ENCODE measurements at places on chromosomes 16 and 17.
A peak's percentile ranks its signal among the peaks of the same experiment; 100 is the strongest.

DNA sequence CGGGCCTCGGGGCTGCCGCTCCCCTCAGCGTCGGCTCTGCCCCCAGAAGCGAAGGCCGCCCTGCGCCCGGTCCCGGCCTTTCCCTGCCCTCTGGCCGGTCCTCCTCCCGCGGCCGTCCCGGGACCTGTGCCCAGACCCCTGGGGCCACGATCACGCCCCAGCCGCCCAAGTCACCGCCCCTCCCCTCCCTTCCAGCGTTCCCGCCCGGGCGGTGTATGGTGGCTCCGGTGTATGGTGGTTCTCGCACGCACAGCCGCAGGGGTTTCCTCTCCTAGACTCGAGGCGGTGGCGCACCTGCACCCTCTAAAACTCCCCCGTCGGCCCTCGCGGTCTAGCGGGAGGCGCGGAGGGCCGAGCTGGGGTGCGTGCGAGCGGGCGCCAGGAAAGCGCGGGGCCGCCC is 10.0 kb downstream of the TIGD7 start:
- no peak for DNase-seq

- peak; percentile 18 for DNase-seq
Observed at GRCh38 chr16:84043486-84044117, 1.0 kb upstream of the SLC38A8 start.

GRCh38 chr17:4345581-4346252 is 20.8 kb downstream of the UBE2G1 start:
- DNase-seq: no peak

DNA sequence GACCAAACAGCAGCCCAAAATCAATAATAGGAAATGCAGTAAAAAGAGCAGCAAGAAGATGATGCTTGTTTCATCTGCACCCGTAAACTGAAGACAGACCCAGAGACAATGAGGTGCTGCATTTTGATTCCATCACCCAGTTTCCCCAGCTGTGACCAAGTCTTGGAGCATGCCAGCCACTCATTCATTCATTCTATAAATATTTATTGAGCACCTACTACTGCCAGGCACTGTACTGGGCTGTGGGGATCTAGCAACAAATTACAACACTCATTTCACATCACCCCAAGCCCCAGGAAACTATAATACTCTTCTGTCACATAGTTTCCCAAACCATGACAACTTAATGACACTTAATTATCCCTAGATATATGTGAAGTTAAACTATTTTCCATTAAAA is 79.2 kb downstream of the TOX3 start:
- DNase-seq: no peak

DNA sequence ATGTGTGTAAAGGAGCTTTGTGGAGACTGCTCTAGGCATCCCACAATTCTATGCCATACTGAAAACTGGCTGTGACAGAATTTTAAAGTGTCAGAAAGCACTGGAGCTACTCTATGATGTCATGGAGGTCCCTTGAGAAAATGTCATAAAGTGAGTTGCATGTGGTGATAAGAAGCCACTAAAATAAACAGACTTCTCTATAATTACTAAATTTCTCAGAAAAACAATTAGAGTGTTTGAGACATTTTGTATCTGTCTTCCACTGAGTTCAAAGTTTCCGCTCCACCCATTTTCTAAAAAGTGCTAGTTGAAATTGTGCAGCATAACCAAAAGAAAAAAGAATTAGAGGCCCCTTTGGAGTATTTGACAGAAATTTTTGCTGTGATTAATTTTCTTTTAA is 603.9 kb downstream of the KCNJ2 start:
- no peak for DNase-seq

- no peak for DNase-seq
Observed at GRCh38 chr17:9355846-9356245, 219.8 kb downstream of the STX8 start.

DNA sequence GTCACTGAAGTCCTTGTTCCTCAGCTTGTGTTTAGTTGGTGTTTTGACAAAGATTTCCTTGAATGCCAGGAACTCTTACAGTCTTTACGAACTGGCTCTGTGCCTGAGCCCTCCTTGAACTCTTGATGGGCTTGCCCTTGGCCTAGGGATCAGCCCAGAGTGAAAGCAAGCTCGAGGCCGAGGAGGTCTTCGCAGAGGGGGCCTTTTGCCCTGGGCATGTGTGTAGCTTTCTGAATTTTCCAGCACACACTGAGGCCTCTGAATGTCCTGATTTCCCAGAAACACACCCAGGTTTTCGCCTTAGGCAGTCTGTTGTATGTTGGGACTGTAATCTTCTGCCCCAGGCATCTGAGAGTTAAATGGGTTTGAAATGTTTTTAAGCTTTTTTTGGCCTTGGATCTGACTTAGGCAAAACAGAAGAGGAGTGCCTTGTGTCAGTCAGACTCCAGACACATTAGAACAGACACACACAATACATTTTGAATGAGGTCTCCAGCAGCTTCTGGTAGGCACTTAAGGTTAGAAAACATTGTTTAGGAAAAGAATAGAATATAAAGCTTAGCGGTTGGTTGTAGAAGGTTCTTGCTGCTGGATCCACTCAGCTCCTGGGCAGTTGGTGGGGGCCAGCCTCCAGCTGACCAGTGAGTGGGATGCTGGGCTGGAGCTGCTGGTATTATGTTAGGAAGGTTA is 17.1 kb downstream of the FOXK2 start:
- no peak for DNase-seq

DNA sequence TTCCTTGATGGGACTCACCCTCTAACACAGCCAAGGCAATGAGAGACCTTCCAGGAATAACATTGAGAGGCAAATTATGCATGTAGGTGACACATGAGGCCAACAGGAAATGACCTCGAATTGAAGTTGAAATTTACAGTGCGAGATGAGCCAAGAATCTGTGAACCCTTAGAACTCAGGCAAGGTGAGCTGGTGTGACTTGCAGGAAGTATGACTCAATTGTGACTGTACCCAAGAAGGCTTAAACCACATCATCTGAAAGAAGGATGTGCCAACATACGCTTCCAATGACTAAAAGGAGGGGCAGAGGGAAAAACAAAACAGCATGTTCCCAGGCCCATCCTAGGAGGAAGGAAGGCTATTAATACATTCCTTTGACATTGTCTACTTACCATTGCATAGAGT is 44.8 kb downstream of the PITPNC1 start:
- DNase-seq: peak; percentile 98

All from IMR-90 (cell line).